ENCODE measurements at places on chromosomes 5 and 9.

DNA sequence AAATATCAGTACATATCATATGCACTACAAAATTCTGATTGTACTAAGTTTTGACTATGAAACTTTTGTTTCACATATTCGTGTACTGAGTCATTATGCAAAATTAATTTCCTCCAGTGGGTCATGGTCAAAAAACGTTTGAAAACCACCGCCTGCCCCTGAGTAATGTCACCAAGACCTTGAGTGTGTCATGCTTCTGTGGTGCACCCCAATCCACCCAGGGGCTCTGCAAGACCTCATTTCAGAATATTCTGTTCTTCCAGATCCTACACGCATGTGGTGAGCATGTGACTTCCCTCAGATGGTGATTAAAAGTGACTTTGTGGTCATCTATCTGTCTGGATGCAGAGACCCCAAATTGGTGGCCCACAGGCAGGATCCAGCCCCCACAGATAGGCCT lies 31.0 kb downstream of the ABLIM3 start:
- DNase-seq: peak; percentile 98

- DNase-seq: peak; percentile 63
Measured at GRCh38 chr5:143064218-143064641, 294.1 kb downstream of the ARHGAP26 start.

GRCh38 chr5:34970552-34970951 lies 41.2 kb downstream of the DNAJC21 start:
- no peak for DNase-seq

DNA sequence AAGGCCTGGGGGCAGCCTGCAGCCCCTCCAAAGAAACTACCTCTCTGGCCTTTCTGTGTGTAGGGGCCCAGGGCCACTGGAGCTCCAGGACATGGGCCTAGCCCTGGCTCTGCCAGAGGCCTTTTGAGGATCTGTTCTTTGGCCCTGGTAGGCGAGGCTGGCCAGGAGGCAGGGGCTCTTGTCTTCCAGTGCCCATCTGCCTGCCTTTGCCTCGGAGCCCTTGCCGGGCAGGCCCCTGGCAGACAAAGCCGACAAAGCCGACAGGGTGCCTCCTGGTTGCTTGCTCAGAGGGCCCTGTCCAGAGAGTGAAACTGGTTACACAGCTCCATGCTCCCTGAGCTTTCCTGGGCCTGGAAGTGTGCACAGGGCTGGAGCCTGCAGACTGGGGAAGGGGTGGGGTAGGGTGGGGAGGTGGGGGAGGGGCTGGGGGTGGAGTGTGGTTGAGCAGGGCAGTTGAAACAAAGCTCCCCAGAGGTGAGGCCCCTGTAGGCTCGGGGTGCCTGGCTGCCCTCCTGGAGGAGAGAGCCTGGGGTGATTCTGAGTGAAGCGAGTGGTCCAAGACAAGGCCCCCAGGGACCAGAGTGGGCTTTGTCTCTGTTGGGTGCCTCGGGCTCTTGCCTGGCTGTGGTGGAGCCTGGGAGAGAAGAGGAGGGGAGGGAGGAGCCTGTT lies 29.3 kb downstream of the PTPA start:
- peak; percentile 58 for DNase-seq

- DNase-seq: no peak
Measured at GRCh38 chr5:150419630-150420270, 7.0 kb upstream of the CD74 start.

DNA sequence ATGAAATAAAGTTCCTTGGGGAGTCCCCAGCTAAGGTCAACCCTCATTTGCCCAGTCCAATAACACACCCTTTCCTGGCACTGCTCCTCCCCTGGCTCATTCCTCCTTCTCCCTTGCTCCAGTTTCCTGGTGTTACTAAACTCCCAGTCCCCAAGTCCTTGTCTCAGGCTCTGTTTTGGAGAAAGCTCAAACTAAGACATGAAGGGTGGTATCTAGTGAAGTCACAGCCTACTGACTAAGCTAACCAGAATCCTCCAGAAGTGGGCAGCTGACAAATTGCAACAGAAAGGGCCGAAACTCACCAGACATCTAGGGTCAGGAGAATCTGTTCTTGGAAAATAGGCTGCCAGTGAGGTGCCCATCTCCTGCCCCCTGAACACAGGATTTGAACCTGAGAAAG lies 118.7 kb upstream of the NEK6 start:
- peak; percentile 37 for DNase-seq

GRCh38 chr5:9545992-9546851 lies at the start of gene SEMA5A:
Gene SEMA5A, minus strand, starts transcription at chr5:9546075. Its CDS starts 166,129 bp downstream, at chr5:9379946.
- peak; percentile 80 for DNase-seq

DNA sequence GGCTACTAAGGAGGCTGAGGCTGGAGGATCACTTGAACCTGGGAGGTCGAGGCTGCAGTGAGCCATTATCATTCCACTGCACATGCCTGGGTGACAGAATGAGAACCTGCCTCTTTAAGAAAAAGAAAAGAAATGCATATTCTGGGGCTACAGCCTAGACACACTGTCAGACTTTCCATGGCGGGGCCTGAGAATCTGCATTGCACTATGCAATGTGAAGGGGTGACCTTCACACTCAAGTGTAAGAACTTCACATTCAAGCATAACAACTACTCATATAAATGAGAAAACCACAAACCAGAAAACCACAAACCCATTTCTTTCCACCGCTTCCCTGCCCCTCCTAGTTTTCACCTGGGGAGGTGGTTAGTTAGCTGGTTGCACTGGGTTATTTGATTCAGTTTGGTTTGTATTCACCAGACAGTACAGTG lies 18.0 kb upstream of the FBP2 start:
- DNase-seq: no peak

DNA sequence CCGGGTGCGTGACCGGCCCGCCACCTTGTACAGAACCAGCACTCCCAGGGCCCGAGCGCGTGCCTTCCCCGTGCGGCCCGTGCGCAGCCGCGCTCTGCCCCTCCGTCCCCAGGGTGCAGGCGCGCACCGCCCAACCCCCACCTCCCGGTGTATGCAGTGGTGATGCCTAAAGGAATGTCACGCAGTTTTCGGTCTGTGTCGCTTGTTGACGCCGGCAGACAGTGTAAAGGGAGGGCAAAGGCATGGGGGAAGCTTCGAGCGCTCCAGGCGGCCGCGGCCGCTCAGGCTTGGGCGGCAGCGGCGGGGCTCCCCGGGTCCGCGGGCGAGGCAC lies 1.3 kb downstream of the LRRC26 start:
- DNase-seq: no peak

GRCh38 chr9:127837346-127837745 lies 17.1 kb downstream of the ENG start:
- DNase-seq: no peak

GRCh38 chr5:56413546-56413945 lies 180.4 kb upstream of the ANKRD55 start:
- DNase-seq: no peak

- peak; percentile 93 for DNase-seq
Measured at GRCh38 chr5:40402007-40402364, 277.7 kb upstream of the PTGER4 start.
